ENCODE measurements at places on chromosomes 3 and 15.

DNA sequence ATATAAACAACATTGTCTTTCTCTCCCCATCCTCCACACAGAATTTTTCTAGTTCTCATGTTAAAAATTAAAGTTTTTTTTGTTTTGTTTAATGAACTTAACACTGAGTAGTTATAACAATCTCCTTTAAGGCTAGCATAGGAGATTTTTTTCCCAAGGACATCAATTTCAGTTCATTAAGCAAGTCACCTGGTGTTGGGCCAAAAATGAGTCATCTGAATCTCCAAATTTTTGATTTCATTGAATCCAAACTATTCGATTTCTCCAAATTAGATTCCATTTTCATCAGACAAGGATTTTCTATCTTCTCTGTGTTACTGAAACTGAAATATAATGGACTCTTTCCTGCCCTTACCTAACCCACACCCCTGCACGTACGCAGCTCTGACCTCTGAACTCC is 631.4 kb upstream of the MDFIC2 start:
- DNase-seq = no peak

DNA sequence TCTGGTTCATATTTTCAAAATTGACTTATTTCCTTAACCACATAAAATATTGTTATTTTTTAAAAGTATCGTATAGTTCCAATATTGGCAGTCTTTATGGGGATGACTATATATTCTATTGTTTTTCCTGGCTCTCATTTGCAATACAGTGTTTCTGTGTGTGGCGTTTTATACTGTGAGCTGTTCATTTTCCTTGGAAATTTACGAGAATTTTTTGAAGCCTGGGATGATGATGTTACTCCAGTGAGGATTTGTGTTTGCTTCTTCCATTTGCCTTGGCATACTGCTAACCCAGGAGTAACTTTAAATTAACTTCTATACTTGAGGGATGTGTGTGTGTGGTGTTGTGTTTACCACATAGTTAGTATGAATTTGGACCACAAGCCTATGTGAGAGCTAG is 95.2 kb downstream of the NR1D2 start:
- DNase-seq = no peak

DNA sequence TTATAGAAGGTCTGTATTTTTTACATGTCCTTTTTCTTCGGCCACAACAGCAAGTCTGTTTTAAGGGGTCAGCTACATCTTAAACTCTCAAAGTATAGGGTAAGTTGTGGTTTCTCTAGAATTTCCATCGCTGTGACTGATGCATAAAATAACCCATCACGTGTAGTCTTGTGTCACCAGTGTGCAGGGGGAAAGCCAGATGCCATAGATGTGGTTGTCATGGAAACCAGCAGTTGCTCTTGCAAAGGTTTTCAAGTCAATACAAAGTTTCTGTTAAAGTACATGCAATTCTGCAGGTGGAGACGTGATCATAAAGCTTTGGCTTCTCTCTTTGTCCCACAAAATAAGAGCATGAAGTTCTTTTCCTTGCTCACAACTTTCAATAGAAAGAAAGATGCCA is 210.3 kb upstream of the ONECUT1 start:
- no peak for DNase-seq

DNA sequence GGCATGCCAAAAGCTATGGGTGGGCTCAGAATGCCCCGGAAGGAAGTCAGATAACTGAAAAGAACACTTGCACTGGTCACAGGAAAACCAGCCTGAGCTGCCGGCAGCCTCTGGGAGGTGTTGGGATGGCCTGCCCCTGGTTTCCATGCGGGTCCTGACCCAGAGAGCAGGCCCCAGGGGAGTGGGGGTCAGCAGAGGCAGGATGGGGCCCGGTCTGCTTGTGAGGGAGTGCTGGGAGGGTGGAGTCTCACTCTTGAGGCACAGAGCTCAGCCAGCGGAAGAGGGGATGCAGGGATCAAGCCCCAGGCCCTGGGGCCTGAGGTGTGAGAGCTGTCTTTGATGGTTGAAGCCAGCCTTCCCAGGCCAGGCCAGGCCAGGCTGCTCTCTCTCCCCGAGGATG is 2.4 kb upstream of the RPUSD3 start:
- DNase-seq = no peak

Measured in activated naive CD4-positive, alpha-beta T cell (primary cell).